Activated CD4-positive, alpha-beta T cell treated with anti-CD3 and anti-CD28 coated beads for 36 hours (primary cell): ENCODE measurements at places on chromosomes 1 and 21. TPM values are rescaled to one million over a fixed set of nuclear protein-coding genes. Genes with fewer than 3 reads are reported as not detected.
A peak's percentile ranks its signal among the peaks of the same experiment; 100 is the strongest.

DNA sequence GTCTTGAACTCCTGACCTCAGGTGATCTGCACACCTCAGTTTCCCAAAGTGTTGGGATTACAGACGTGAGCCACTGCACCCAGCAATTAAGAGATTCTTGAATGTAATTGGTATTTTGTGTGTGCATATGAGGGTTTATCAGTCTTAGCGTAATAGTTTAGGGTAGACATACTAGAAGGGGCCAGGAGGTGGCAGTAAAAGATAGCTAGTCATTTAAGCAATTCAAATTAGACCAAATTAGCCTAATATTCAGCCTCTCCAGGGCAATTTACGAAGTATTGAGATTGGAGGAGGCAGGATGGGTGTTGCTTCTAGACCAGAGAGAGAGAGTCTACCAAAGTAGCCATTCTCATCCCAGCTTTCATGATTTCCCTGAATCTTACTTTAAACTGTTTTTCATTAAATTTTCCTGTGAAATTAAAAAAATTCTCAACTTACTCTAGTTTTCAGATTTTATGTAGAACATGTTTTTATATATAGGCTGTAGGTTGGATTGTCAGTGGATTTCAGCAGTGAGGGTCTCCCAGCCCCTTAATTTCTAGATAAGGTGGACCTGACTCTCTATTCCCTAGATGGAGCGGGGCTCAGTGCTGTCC lies 119.7 kb downstream of the HHAT start:
- DNase-seq, result peak; percentile 49

Gene HSD3B1
- not detected for total RNA-seq

DNA sequence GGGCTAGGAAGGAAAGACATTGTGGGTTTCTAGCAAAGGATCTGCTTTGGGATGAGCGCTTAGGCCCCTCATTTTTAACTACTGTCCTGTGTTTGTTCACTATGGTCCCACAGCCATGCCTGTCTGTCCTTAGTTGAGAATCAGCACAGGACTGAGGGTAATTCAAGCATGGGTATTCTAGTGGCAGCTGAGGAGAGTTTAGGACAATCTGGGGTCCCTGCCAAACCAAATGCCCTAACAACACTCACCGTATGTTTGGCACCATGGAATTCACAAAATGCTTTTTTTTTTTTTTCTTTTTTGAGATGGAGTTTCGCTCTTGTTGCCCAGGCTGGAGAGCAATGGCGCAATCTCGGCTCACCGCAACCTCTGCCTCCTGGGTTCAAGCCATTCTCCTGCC lies 10.4 kb downstream of the ARHGEF11 start:
- no peak for DNase-seq

DNA sequence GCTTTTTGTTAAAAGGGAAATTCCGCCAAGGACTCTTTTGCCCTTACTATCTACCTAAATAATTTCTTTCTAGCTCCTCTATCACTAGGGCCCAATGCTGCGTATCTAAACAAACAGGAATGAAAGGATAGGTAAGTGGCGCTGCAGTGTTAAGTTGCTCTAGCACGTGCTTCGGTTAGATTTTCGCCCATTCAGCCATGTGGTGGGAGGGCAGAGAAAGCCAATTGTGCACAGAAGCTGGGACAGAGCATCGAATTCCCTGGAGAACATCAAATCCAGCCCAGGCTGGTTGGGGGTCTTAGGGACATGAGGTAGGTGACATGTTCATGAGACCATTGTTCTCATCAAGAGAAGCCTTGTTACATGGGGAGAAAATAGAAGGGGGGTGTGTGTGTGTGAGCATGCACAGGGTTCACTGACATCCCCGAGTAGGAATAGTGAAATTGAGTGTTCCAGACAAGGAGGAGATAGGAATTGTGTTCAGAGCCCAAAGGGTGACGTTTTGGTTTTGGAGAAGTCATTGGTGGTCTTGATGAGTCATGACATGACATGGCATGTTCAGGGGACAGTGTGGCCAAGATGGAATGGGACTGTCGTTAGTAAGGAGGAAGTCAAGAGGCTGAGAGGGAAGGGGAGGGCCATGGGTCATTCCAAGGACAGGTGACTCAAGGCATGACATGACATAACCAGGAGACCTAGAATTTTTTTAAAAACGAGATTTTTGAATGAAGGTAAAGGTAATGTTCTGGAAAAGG lies 107.1 kb downstream of the TLR5 start:
- no peak for DNase-seq

- no peak for DNase-seq
Observed at GRCh38 chr1:185351734-185352466, 34.9 kb upstream of the IVNS1ABP start.

DNA sequence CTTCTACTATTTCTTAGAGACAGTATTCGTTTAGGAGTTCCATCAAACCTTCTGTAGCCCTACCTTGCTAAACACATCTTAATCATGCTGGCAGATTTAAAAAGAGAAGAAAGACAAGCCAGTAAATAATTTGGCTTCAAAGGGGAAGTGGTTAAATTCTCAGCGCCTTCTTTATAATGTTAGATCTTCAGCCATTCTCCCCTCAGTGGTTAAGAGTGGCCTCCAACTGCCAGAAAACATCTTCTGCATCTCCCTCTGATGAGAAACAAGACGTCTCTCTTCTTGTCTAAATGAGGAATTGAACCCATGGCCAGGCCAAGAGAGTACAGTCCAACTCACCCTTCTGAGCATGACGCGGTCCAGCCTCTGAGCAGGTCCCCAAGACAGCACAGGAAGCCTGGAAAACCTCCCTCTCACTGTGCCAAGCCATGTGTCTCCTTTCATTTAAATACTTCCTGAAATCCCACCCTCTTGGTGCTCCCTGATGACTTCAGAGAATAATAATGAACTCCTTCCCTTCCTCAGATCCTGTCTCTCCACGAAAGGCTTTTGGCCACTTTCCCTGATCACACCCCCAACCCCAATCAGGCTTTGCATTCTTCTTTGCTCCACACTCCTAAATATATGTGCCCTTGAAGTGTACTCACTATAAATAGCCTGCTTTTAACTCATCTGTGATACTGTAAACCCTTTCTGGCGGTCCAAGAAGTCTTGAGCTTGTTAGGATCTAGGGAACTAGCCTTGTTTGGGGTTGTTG lies 16.4 kb upstream of the LRRC52 start:
- no peak for DNase-seq

Gene RHD
- not detected for total RNA-seq

Gene SLAMF8
- total RNA-seq, result 0.39 TPM

GRCh38 chr1:22645931-22646330 lies 2.5 kb downstream of the C1QC start:
- DNase-seq, result no peak

GRCh38 chr1:119737040-119737682 lies 25.4 kb downstream of the PHGDH start:
- no peak for DNase-seq

- DNase-seq, result no peak
Observed at GRCh38 chr1:49251019-49251784, 474.5 kb upstream of the BEND5 start.

GRCh38 chr21:42413093-42413492 lies 9.4 kb downstream of the UBASH3A start:
- DNase-seq, result no peak

- no peak for DNase-seq
Observed at GRCh38 chr1:15181564-15181963, 28.0 kb downstream of the TMEM51 start.

DNA sequence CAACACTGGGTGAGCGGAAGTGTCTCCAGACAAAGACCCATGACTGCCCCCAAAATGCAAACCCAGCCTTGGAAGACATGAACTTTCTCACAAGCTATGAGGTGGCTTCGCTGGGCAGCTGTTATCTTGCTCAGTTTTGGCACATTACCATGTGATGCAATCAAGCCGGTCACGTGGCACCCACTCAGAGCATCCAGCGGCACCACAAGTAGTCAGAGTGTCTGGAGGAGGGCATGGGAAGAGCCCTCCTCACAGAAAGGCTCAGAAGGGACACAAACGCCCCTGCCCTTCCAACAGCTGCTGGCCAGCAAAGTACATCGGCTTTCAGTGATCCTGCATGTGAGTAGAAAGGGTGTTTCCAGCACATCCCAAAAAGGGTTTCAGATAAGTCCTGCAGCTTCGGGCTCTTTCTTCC lies 145.5 kb upstream of the IRF2BP2 start:
- DNase-seq, result no peak

Gene EBNA1BP2
- total RNA-seq, result 114 TPM

- DNase-seq, result no peak
Observed at GRCh38 chr1:27633298-27633610, 1.7 kb downstream of the FGR start.

DNA sequence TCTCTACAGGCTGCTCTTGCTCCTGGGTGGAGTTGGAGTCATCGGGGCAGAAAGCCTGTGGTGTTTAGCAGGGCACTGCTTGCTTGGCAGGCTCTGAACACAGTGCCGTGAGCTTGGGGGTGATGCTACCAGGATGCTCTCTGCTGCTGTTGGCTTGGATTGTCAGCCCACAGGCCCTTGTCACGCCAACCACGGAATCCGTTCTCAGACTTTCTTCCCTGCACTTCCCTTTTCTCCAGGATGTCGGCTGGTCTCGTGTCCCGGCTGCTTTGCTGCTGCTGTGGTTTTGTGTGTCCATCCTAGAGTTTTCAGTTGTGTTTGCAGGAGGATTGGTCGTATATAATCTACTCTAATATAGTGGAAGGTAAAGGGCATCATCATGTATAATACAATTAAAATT lies 44.4 kb upstream of the TTC34 start:
- no peak for DNase-seq

DNA sequence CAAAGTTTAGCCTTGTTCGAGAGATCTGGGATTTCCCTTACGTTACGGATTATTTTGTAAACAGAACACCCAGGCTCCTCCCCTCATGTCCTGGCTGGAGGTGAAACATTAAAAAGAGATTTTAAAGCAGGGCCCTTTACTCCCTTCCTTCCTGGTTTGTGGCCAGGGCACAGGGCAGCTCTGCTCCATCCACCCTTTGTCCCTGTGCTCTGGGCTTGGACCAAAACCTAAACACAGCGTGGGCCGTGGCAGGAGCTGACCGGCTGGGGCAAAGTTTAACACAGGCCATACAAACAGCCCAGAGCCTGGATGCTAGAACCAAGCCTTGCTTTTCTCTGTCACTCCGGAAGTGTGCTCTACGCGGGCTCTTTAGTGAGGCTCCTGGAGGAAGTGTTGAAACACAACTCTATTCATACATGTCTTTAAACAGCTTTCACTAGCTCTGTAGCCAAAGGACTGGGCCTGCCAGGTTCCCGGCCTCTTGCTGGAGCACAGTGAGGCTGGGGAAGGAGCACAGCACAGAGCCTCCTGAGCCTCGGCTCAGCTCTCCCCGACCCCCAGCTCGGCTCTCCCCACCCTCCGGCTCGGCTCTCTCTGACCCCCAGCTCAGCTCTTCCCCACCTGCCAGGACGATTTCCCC lies 84.7 kb downstream of the PDE9A start:
- DNase-seq, result peak; percentile 53

Gene USH2A
- not detected for total RNA-seq

DNA sequence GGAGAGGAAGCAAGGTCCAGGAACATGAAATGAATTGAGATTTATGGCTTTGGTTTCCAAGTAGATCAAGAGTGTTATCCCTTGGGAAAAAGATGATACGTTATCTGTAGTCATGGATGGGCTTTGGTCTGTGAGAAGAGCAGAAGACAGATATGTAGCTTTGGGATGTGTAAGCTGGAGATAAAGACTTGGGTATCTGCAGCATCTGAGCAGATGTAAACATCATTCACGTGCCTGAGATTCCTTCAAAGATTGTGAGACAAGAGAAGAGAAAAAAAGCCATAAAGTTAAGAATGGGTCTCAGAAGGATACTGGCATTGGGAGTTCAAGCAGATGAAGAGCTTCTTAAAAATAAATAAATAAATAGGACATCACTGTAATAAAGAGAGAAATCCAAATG lies 217.8 kb downstream of the PTPRC start:
- no peak for DNase-seq

Gene GJA5
- not detected for total RNA-seq

GRCh38 chr21:44985441-44986401 lies 45.9 kb downstream of the SLX9 start:
- peak; percentile 7 for DNase-seq

GRCh38 chr21:43355266-43355924 lies 71.5 kb downstream of the SIK1 start:
- no peak for DNase-seq

GRCh38 chr1:157849229-157849875 lies 7.7 kb upstream of the CD5L start:
- no peak for DNase-seq

DNA sequence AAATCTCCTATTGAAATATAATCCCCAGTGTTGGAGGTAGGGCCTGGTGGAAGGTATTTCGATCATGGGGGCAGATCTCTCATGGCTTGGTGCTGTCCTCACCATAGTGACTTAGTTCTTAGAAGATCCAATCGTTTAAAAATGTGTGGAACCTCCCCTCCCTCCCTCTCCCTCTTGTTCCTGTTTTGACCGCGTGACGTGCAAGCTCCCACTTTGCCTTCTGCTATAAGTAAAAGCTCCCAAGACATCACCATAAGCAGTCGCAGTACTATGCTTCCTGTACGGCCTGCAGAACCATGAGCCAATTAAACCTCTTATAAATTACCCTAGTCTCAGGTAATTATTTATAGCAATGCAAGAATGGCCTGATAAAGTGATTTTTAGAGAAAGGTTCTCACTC lies 10.9 kb upstream of the RGS2 start:
- DNase-seq, result no peak

DNA sequence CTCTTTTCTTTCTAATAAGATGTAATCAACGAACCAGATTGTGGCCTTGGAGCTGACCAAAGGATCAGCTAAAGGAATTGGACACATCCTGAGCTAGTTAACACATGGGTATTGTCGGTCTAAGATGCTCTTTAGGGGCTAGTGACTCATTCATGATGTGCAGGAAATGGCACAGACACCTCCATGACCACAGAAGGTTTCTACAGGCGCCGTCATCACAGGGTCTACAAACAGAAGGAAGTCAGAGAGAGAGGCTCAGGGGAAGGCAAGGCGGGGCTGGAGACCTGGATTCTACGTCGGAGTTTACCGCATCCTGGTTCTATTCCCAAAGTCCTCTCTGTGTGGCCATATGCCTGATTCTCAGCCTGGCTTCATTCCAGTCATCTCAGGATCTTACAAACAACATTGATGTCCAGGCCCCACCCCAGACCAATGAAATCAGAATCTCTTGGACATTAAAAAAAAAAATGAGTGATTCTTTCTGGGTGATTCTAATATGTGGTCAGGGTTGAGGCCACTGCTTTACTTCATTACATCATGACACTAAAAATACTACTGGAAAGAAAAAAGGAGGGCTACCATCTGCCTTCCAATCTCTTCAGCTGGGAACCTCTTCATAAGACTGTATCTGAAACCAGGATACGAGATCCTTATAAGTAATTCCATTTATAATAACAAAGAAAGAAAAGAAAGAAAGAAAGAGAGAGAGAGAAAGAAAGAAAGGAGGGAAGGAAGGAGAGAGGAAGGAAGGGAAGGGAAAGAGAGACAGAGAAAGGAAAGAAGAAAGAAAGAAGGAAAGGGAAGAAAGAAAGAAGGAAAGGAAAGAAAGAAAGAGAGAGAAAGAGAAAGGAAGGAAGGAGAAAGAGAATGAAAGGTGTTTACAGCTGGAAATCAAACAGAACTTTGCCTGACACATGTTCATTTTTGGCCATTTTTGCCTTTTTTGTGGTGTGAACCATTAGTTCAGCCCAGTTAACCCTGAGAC lies 11.6 kb upstream of the KCNJ15 start:
- DNase-seq, result peak; percentile 84

Gene EVA1C
- 9.3 TPM for total RNA-seq
